ENCODE measurements at places on chromosomes 7 and 10. TPM values are rescaled to one million over a fixed set of nuclear protein-coding genes. Genes with fewer than 3 reads are reported as not detected.

Gene GATA3
- not detected for total RNA-seq

Gene PALD1
- total RNA-seq, result 0.73 TPM

Gene IL2RA
- not detected for total RNA-seq

Gene SPDYE16
- not detected for total RNA-seq

Gene HOXA1
- 0.33 TPM for total RNA-seq

Gene CNTNAP2
- not detected for total RNA-seq

Gene PRRT4
- 1.1 TPM for total RNA-seq

Gene ACSM6
- not detected for total RNA-seq

Gene ARID5B
- 43.0 TPM for total RNA-seq

Gene LIPJ
- under 0.01 TPM for total RNA-seq

Gene SLC26A3
- total RNA-seq, result not detected

Gene ASZ1
- total RNA-seq, result not detected

Gene PRKAR1B
- 12.4 TPM for total RNA-seq

All from melanocyte of skin (primary cell).